Lung microvascular endothelial cell (primary cell): ENCODE measurements at places on chromosomes 7 and 10.

GRCh38 chr7:152860310-152860709 is 100.8 kb downstream of the ACTR3B start:
- DNase-seq, result no peak

- no peak for DNase-seq
These were observed 78.1 kb downstream of the PRKCQ start for GRCh38 chr10:6501931-6502330.

- no peak for DNase-seq
These were observed 42.2 kb upstream of the PAPSS2 start for GRCh38 chr10:87617503-87617902.

DNA sequence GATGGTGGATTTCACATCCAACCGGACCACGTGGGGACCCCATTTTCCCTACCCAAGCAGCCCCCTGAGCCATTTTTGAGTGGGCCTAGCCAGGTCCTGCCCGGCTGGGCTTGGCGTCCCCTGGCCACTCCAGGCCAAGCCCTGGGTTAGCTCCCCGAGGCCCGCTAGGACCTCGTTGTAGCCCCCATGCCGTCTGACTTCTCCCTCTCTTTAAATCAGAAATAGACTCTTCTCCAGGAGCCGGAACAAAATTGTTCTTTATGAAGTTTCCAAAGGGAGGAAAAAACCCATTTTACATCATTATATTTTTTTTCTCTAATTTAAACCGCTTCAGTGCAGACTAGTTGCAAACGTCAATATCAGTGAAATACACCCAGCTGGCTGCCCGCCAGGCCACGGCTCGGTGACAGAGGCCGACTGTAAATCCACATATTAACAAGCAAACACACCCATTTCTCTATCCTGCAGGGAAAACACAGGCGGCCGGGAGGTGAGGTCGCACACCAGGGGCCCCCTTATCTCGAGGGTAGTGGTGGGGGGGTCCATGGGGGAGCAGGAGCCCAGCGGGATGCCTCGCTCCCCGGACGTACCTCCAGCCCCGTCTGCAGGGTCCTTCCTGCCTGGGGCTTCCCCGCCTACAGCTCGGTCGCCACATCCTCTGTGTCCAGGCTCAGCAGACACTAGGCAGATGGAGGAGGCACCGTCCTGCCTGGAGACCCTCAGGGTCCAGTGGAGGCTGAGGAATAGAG is 72.7 kb downstream of the ELFN1 start:
- peak; percentile 65 for DNase-seq

DNA sequence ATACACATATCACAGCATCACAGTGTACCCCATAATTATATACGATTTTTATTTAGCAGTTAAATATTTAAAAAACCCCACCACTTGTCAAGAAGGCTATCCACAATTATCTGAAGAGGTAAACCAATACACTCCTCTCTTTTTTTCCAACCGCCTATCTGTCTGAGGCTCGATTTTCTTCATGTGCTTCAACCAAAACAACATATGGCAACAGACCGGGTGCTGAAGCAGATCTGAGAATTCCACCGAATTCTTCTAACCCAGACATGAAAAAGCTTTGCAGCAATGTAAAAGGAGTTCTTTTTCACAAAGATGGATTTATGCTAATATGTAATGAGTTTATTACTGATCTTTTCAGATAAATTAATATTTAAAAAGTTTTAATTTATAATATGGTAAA is 132.4 kb upstream of the RHEB start:
- DNase-seq, result no peak
